ENCODE measurements at places on chromosomes 11 and 22. TPM values are rescaled to one million over a fixed set of nuclear protein-coding genes. Genes with fewer than 3 reads are reported as not detected.

FXYD6 gene
- 44.6 TPM for total RNA-seq

DNA sequence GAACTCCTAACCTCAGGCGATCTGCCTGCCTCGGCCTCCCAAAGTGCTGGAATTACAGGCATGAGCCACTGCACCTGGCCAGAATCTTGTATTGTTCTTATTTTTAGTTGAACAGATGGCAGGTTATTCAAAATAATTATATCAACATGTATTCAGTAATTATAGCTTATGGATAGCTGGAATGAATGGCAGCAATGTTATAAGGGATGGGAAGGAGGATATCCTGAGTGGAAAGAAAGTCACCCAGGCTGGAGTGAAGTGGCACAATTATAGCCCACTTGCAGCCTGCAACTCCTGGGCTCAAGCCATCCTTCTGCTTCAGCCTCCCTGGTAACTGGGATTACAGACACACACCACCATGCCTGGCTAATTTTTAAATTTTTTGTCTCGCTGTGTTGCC is 88.1 kb downstream of the MED15 start:
- H3K4me1 ChIP-seq, result no peaks in the 10 kb centered on the region
- no peak for DNase-seq
- H3K27me3 ChIP-seq, result no peaks in the 10 kb centered on the region

DNA sequence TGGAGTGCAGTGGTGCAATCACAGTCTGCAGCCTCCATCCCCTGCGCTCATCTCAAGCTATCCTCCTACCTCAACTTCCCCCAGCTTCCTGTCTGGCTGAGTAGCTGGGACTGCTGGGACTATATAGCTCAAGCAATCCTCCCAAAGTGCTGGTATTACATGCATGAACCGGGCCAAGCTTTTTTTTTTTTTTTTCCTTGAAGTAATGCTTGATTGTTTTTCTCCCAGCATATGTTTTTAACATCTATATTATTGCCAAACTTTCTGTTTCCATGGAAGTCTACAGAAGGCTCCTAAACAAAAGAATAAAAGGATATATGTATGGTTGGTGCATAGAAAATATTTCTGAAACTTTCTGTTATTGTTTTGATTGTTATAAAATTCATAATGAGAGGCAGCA is 853.6 kb downstream of the KCNA4 start:
- H3K36me3 ChIP-seq, result no peaks in the 10 kb centered on the region
- H3K4me3 ChIP-seq, result no peak overlapping the region
- no peaks in the 10 kb centered on the region for H3K4me1 ChIP-seq

DNA sequence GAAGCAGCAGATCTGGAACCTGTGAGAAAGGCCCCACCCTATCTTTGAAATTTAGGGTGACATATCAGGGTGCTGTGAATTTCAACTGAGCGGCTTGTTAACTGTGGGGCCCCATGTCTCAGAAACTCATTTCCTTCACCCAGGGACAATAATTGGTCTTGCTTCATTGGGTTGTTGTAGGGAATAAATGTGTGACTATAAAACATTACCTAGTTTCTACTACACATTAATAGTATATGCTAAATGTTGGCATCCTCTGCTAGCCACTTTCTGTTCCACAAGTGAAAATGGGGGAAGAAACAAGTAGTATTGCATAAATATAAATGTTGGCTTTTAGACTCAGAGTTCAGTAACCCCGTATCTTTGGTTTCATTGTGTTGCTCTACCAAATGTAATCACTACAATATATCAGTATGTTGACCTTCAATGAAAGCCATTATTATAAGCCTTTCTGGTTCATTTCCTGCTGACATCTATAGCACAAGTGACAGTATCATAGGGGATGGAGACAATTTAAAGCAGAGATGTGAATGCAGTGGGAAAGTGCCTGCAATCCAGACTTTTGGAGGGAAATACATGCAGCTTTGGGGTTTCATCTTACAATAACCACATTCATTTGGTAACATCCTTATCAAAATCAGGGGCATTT is 905.5 kb upstream of the RAG2 start:
- H3K27ac ChIP-seq, result no peak overlapping the region
- no peak for DNase-seq
- H3K4me1 ChIP-seq, result no peaks in the 10 kb centered on the region
- no peaks in the 10 kb centered on the region for H3K27me3 ChIP-seq

DNA sequence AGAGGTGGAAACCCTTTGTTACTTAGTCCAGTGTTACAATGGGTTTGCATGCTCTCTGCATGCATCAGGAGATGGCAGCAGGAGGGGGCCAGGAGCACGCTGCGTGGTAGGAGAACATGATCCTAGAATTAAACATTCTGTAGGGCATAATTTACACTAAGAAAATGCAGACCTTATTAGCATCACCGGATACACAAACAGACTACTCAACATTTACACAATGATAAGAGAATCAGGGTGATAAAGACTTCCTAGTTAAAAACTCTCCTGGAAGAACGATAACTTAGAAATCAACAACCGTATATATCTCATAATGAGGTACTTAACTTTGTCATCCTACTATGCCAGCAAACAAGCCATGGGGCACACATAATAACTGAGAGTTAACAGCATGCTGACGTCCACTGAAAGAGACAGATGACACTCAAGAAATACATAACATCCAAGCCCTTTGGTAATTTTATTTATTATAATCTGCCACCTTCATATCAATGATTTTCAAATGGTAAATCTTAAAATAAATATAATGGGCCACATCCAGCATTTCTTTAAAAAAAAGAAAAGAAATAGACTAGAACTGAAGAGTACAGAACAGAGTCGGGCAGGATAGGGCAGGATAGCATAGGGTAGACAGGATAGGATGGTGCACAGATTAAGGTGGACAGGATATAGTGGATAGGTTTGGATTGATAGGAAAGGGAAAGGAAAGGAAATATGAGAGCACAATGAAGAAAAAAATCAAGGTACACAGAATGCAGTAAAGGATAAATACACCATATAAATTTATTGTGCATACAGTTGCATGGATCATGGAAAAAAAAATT is 27.5 kb downstream of the CADM1 start:
- no peak for DNase-seq
- H3K27ac ChIP-seq, result no peak overlapping the region
- no peaks in the 10 kb centered on the region for H3K27me3 ChIP-seq
- no peak overlapping the region for H3K4me3 ChIP-seq

GRCh38 chr11:19735909-19736498 is 23.4 kb downstream of the NAV2 start:
- peaks cover 3% of the 10 kb centered on the region for H3K4me1 ChIP-seq
- no peak overlapping the region for H3K4me3 ChIP-seq
- DNase-seq, result no peak
- no peaks in the 10 kb centered on the region for H3K27me3 ChIP-seq

CRYBA4 gene
- total RNA-seq, result 0.67 TPM

GRCh38 chr11:35583126-35583525 is 35.1 kb upstream of the FJX1 start:
- H3K27me3 ChIP-seq, result no peaks in the 10 kb centered on the region
- no peak overlapping the region for H3K4me3 ChIP-seq
- H3K27ac ChIP-seq, result no peak overlapping the region
- no peaks in the 10 kb centered on the region for H3K4me1 ChIP-seq

GRCh38 chr11:121368364-121369240 is 76.0 kb downstream of the SC5D start:
- no peak overlapping the region for H3K4me3 ChIP-seq
- no peak overlapping the region for H3K27ac ChIP-seq
- no peaks in the 10 kb centered on the region for H3K36me3 ChIP-seq
- H3K27me3 ChIP-seq, result no peaks in the 10 kb centered on the region

GRCh38 chr11:64757549-64758329 is 2.0 kb downstream of the PYGM start:
- DNase-seq, result no peak
- H3K27me3 ChIP-seq, result no peaks in the 10 kb centered on the region
- H3K4me3 ChIP-seq, result no peak overlapping the region
- H3K4me1 ChIP-seq, result peaks cover 36% of the 10 kb centered on the region
- H3K27ac ChIP-seq, result no peak overlapping the region
